ENCODE measurements at places on chromosomes 6 and 20.

- no peak for DNase-seq
These were observed 101.9 kb upstream of the MOCS1 start for GRCh38 chr6:40036186-40036585.

DNA sequence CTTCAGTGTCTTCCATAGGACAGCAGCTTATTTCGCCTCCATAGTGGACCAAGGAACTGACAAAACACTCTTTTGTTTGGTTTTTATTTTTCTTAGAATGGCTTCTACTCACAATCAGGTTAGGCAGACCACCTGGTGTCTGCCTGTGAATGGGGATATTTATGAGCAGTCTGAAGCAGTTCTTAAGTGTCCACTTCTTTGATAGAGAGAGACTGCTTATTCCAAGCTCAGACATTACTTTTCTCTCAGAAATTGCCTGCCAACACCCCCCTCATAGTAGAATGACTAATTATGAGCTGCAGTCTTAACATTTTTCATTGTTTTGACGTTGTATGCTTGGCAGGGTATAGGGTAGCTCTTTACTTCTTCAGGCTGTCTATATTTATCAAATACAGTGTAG lies 174.7 kb downstream of the ZFAND3 start:
- no peak for DNase-seq

- no peak for DNase-seq
These were observed 1.9 kb downstream of the RAB32 start for GRCh38 chr6:146545581-146545980.

DNA sequence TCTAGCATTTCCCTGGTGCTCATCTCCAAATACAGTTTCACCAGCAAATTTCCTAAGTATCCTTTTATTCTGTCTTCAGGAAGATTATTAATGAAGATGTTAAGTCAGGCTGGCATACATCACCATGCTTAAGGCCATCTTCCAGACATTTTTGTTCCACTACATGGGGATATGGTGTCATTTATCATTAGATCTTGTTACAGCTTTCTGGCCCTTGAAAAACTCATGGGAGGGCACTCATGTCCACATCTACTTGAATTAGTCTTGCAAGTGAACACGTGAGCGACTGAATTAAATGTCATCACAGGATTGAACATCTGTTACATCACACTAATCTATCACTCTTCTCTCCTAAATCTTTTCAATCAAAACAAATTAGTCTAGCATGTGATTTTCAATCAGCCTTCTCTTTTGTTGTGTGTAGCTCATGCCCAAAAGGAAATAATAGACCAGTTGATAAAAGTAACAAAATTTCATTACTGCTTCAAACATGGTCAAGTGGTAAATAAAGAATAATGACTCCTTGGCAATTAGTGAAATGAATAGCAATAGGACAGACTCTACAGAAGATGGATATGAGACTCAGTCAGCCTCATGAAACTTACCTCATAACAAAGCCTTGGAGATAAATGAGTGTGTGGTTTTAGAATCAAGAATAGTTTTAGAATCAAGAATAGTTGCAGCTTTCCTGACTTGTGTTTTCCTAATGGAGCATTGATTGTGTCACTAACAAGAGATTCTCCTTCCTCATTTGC lies 80.5 kb downstream of the MTFR2 start:
- DNase-seq, result no peak

DNA sequence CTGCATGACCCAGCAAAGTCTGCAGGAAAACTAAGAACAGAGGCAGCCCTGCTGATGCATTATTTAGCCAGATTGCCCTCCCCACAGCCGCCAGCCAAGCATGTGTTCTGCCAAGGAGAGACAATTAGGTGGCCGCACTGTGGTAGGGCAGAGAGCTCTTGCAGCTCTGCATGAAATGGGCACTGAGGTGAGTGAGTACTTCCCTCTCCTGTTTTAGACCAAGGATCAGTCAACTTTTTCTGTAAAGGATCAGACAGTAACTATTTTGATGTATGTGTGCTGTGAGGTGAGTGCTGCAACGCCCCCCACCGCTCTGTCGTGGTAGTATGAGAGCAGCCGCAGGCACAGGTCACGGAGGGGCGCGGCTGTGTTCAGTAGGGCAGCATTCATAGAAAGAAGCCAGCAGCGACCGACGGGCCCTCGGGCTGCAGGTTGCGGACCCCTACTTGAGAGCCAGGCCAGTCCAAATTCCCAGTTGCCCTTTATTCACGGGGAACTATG lies 23.8 kb upstream of the FAM50B start:
- DNase-seq, result no peak

GRCh38 chr6:85006362-85006761 lies 242.0 kb upstream of the TBX18 start:
- DNase-seq, result no peak

GRCh38 chr6:157333537-157333936 lies 10.2 kb upstream of the TMEM242 start:
- no peak for DNase-seq

- no peak for DNase-seq
These were observed 48.3 kb downstream of the PROKR2 start for GRCh38 chr20:5268449-5268848.

DNA sequence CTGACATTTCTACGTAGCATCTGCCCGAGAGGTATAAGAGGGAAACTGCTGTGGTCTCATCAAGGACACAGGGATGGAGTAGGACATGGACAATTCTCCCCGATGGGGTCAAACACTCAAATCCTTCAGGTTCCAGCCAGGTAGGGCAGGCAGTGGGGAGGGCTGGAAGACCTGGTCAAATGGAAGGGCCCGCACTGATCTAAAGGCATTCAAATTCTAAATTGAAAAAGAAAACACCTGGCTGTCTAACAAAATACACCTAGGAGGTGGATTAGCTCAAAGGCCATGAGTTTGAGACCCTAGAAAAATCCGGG lies 8.2 kb downstream of the DUSP15 start:
- DNase-seq, result no peak

DNA sequence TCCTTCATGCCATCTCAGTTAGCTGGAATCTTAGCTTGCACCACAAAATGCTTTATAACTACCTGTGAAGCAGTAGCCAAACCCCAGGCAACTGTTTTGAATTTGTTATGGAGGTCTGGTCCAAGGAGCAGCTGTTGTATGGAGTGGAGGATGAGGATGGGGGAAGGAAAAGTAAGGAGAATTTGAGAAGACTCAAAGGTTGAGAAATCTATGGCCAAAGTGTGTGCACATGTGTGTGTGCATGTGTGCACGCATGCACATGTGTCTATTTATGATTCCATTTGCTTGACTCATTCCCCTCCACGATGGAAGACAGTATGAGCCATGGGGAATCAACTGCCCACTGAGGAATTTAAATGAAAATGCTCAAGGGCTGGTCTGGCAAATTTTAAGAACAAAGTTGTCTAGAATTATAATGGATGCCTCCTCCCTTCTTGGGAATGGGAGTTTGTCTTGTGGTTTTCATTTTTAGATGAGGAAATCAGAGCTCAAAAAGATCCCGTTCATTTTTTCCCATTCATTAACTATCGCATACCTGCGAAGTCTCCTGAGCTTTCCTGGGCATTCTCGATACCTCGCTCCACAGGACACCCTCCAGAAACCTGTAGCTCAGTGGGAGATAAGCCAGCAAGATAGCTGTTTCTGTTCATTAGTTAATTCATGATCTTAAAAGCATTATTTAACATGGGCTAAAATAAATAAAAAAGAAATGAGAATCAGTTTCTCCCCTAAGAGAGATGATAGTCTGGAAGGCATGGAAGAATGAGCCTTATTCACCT lies 152.3 kb upstream of the NEDD9 start:
- DNase-seq, result no peak

DNA sequence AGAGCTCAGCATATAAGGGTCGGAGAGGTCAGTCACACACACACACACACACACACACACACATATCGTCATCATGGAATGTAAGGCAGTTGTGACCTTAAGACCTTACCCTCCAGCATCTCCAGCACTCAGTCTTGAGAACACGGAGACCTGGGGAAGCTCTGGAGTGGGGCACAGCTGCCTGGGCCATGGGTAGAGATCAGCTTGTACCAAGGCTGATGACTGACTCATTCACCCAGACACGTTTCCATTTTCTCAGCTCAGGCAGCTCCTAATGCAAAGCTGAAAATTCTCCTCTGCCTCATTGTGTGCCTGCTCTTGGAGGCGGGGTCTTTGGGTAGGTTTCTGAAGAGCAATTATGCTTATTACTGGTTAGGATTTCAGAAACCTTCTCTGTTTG lies 38.3 kb upstream of the PDYN start:
- DNase-seq, result no peak

GRCh38 chr20:36850759-36851158 lies 25.2 kb upstream of the TLDC2 start:
- no peak for DNase-seq

DNA sequence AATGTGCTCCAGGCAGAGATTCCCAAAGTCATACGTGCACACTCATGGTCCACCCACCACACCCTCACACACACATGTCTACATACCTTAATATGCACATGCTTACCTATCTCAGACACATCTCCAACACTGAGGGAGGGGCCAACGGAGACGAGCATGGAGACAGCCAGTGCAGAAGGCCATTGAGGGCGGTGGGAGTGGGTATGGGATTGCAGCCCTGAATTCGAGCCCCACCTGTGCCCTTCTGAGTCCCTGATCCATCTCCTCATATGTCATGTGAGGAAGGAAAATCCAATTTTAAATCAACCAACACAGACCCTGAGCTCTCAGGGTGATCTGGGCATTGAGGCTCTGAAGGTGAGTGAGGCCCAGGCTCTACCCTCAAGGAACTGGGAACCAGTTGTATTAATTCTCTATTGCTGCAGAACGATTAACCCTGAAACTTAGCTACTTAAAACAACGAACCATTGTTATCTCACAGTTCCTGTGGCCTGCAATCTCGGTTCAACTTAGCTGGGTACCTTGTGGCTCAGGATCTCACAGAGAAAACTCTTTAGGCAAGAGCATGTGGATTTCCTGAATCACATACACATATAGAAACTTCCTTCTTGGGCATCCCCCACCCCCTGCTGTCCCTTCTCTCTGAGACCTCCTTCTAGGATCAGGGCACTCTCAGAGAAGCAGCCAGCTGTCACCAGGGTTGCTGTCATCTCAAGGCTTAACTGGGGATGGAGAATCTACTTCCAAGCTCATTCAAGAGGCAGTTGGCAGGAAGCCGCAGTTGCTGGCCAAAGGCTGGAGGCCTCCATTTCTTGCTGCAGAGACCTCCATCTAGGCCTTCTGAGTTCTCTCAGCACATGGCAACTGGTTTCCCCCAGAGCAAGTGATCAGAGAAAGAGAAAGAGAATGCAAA lies 28.3 kb downstream of the GLP1R start:
- DNase-seq, result no peak

- DNase-seq, result no peak
These were observed 74.0 kb upstream of the MYL9 start for GRCh38 chr20:36467076-36467999.

DNA sequence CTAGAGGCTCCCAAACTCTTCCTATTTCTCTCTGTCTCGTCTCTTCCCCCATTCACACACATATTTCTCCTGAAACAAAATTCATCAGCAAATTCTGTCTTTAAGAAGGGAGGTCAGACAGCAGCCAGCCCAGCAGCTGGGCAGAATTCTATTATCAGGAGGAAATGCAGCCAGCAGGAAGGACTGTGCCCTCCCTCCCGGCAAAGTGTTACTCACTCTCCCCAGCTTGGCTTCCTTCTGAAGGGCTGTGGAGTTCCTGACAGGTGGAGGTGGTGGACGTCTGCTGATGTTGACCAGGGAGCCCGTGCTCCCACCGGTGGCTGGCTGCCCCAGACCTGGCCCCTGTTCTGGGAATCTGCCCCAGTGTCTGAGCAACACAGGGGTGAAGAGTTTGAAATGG lies 37.3 kb downstream of the KCNB1 start:
- DNase-seq, result no peak

GRCh38 chr6:132798869-132799538 lies 567 bp upstream of the SLC18B1 start:
- DNase-seq, result peak; percentile 53

GRCh38 chr6:17928514-17929430 lies 58.7 kb downstream of the KIF13A start:
- DNase-seq, result no peak

- DNase-seq, result no peak
These were observed 99.1 kb downstream of the HIVEP2 start for GRCh38 chr6:142845624-142846458.

- DNase-seq, result no peak
These were observed 1.9 kb downstream of the PPP1R18 start for GRCh38 chr6:30684386-30685156.

- DNase-seq, result no peak
These were observed 3.1 kb upstream of the TENT5A start for GRCh38 chr6:81755551-81755950.

DNA sequence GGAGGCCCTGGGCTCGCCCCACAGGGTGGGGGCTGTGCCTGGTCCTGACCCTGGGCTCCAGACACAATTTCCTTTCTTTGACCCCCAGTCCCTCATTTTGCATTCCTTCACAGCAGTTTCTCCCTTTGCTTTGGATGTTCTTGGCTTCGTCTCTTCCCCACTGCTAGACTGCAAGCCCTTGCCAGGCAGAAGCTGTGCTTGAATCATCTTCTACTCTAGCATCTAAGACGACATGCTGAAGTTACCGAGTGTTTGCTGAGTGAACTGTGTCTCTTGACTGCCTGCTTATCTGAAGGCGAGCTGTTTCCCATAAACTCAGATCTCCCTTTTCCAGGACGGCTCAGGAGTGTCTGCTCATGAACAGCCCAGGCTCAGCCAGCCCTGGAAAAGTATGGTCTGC lies 14.3 kb upstream of the SYNDIG1 start:
- DNase-seq, result no peak

DNA sequence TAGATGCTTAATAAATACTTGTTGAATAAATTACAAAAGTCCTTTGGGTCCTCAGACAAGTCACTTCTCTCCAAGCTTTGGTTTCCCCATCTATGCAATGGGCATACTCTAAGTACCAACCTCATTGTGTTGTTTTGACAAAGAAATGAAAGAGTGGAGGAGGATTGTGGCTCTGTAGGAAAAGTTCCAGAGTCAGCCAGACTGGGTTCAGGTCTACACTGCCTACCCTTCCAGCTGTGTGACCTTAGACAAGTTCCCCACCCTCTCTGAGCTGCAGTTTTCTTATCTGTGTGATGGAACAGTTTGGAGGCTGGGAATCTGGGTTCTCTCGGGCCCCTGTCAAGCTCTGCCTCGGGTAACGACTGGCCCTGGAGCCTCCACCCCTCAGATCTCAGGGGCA lies 53.9 kb downstream of the SNAI1 start:
- no peak for DNase-seq

DNA sequence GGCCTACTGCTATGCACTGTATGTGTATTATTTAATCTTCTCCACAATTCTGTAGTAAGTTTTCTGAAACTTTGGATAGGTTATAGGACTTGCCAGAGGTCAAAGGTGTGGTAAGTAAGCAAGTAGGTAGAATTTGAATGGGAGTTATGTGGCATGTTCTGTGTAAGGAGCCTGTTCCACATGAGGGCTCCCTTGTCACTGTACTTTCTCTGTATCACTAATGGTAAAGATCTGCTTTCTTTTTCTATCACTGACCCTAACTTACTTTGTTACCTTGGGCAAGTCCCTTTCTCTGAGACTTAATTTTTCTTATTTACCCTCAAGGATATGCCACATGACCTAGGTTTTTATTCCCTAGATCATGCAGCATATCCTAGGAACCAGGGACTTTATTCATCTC lies 50.3 kb downstream of the EIF2S2 start:
- no peak for DNase-seq
